EH (cell line): ENCODE measurements at places on chromosomes 6 and 20.

- no peak for DNase-seq
These were observed 11.1 kb downstream of the PPIL4 start for GRCh38 chr6:149534742-149535141.

DNA sequence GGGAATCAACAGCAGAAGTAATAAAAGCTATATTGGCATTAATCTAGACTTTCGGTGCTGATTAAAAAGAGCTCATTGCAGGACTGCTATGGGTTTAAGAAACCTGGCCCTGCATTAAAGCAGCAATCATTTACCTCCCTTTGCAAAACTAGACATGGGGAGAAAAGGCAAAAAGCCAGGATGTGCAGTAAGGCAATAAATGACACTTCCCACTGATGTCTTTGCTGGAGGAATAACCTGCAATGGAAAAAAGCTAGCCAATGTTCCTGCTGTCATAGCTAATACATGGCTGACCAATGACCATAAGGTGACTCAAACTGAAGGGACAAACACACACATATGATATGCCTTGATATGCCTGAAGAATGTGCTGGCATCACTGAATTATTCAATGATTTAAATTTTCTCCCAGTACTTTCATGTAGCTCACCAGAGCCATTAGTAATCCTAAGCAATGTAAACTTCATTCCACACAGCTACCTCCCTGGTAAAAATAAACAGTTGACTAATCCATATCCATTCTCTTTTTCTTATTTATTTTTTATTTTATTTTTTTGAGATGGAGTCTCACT is 8.7 kb downstream of the DNAAF9 start:
- peak; percentile 70 for DNase-seq

DNA sequence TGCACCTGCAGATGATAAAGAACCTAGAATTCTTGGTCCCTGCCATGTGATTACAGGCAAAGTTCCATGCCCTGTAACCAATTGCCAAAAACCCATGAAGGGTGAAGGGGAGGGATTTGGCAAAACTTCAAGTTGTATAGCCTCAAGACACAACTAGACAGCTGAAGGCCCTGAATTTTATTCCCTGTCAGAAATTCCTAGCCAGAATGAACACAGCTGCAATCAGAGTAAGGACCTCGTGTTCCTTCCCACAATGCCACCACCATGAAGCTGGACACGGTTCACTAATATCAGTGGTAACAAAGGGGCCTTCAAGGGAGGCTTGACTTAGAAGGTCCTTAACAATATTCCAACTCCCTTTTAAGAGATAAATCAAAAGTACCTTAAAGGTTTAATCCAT is 22.5 kb upstream of the IRAK1BP1 start:
- DNase-seq = no peak

DNA sequence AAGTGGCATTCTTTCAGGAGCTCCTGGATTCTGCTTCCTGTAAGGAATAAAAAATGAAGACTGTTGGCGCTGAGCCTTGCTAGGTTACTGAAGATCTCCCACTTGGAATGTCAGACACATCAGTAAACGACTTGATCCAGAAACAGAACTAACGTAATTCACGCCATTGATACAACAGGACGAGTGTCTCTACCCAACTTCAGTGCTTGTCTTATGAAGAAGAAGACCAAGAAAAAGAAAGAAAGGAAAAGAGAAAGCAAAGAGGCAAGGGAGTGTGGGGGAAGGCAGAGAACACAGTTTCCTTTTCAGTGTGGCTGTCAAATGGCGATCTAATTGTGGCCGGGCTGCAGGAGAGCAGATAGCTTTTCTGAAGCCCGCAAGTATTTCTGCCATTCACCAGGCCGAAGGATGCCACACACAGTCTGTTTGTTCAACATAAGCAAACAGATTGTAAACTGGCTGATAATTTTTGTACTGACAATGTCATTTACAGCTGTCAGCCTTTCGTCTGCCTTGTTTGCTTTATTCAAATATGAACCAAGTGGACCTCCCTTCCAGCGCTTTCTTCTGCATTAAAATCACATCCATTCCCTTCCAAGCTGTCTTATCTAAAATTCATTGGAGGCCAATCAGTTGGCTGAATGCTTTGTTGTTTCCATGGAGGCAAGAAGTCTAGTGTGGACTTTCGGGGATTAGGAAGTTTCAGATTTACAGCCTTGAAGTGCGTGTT is 180.6 kb downstream of the FOXA2 start:
- DNase-seq = no peak

GRCh38 chr20:16083639-16084280 is 489.5 kb downstream of the KIF16B start:
- DNase-seq = no peak

- no peak for DNase-seq
These were observed 282.8 kb downstream of the CDH26 start for GRCh38 chr20:60240986-60241385.

DNA sequence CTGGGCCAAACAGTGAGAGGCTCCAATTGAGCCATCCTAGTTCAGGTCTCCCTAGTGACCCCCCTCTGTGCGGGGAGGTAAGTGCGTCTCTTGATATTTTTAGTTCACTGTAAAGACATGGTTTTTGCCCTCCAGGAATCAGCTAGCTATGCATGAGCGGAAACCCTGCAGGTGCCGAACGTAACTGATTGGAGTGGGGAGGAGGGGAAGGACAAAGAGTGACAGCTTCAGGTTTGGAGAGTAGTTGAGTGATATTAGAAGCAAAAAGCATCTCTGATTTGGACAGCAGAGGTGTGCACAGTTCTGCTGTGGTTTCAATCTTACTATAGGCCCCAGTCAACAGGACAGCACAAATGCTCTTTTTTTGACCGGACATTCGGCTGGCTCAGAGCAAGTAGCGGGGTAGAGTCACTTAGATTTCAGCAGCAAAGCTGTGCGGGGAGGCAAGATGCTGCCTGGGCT is 31.8 kb downstream of the TBC1D7 start:
- no peak for DNase-seq

DNA sequence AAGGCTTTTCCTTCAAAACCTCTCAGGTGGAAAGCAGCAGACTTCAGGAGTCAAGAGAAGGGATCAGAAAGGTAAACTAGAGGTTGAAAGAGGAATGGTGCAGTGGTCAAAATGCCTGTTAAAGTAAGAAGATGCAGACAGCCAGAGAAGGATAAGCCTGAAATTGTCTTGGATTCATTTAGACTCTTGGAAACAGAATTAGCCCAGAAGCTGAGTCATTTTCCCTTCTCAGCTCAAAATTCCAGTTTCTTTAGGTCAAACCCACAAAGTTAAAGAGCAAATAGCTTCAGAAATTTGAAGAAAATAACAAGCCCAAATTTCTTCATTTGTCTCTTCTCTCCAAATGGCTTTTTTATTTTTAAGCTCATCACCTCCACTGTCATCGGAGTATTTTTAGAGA is 73.9 kb downstream of the DHX35 start:
- DNase-seq = peak; percentile 79
